ENCODE measurements at places on chromosomes 2 and 18. TPM values are rescaled to one million over a fixed set of nuclear protein-coding genes. Genes with fewer than 3 reads are reported as not detected.
A peak's percentile ranks its signal among the peaks of the same experiment; 100 is the strongest.

Gene UGT1A6
- total RNA-seq, result 2.6 TPM

GRCh38 chr18:76528477-76529432 lies 33.7 kb upstream of the ZNF516 start:
- no peak for DNase-seq

DNA sequence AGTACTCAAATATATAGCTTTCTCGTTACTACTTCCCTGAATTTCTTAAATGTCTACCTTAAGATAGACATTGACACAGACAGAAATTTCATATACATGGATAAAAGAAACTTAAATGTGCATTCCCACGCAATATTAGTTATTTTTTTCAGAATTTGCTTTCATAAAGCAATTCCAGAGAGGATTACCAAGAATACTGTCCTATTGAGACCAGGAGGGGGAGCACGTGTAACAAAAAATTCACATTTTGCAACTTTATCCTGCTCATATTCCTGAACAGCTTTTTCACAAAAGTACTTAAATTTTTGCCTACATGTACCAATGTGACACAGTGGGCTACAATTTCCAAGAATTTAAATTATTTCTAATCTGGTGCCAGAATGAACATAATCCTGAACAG lies 30.7 kb upstream of the ERCC3 start:
- DNase-seq, result peak; percentile 28

Gene DIPK1C
- total RNA-seq, result 1.6 TPM

DNA sequence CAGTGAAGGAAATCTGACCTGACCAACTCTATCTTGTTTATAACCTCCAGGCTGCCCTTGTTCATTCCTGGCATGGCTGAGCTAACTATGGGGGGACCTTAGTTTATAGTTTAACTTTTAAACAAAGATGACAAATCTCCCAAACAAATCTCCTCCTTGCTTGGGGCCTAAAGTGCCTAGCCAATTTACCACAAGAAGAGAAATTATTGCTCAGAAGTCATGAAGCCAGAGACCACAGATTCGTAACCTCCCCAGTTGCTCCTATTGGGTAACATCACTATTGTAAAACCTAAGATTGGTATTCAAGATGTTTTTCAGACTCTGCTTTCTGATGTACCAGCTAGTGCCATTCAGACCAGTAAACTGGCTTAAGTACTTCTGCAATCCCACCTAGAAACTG lies 649.4 kb upstream of the SLC8A1 start:
- peak; percentile 69 for DNase-seq

Gene EHD3
- 4.6 TPM for total RNA-seq

Gene POTEI
- 0.31 TPM for total RNA-seq

DNA sequence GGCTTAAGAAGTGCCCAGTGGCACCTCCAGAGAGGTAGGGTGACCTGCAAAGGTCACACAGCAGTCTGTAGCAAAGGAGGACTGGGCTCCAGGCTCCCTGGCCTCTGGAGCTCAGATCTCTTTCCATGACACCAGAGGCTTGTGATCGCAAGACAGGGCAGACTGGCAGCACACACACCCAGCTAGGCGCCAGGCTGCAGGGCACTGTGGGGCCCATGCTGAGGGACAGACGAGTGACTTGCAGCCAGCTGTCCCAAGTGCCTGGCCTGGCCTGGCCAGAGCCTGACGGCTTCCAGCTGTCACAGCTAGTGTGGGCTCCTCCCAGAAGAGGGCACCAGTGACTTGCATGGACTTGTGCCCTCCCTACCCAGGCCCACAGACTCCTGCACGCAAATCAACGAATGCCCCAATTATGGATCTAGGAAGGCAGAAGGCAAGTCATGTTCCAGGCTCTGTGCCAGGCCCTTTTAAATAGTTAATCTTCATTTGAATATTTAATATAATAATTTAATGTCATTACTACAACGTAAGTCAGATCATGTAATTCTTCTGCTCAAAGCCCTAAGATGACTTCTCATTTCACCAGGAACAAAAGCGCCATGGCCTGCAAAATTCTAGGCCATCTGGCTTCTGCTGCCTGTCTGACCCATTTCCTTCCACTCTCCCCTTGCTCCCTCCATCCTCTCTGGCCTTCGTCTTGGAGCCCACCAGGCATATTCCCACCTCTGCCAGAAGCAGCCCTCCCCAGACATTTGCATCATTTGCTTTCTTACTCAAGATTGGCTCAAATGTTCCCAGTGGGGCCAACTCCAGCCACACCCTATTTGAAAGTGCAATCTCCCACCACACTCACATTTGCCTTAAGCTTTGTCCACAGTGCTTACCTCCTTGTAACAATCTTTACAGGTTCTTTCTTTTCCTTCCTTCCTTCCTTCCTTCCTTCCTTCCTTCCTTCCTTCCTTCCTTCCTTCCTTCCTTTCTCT lies 3.7 kb upstream of the SPEG start:
- DNase-seq, result peak; percentile 69

Measured in H4 (cell line).